ENCODE measurements at places on chromosomes 16 and 17.

- no peak for DNase-seq
These were observed 21.1 kb upstream of the DOC2B start for GRCh38 chr17:202501-202951.

- no peak for DNase-seq
These were observed 9.4 kb upstream of the TMEM88 start for GRCh38 chr17:7845359-7846062.

DNA sequence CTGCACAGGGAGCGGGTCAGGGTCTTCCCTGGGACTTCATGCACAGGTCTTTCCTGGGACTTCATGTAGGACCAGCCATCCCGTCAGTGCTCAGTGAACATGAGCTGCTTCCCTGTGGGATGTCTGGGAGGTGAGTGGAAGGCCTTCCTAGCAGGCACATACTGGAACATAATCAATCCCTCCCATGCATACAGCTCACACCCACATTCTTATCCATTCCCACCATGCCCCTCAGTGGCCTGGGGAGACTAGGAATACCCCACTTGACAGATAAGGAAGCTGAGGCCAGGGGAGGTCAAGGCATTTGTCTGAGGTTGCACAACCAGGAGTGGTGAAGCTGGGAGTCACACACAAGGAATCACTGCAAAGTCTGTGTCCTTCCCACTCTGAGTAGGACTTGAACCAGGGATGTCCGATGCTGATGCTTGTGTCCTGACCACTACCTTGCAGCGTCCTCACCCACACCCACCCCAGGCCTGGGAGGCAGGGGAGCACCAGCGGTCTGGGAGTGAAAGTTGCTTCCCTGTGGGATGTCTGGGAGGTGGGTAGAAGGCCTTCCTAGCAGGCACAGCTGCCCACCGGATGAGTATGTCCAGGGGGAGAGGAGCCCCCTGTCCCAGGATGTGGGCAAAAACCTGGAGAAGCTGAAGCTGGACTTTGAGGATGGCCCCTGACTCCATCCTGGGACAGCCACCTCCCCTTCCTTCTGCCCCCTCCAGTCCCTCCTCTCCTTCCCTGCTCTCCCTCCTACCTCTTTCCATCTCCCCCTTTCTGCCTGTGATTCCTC, 1.0 kb upstream of the NLRC5 start:
- DNase-seq = no peak

DNA sequence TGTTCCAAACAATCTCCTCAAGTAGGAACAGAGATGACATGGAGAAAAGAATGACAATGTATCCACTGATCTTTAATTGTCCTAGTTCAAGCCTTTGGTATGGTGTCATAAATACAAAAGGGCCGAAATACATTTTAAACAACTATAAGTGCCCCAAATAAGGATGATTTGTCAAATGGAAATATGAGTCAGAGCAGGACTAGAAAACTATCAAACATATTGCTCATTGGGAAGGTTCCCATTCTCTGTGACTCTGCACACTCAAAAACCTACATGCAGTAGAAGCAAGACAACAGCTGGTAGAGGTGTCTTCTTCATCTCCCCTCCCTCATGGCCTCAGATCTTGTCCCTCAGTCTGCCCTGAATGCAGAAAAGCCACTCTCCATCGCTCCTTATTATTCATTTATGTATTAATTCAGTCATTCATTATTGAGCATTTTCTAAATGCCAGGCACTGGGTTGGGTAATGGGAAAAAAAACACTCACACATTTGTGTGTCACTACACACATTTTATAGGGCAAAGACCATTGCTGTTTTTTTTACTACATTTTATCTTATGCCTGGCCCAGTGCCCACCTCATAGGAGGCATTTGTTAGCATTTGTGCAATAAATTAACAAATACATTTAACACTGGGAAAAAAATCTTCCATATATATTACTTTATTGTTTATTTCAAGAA, 10.1 kb downstream of the CA10 start:
- no peak for DNase-seq

DNA sequence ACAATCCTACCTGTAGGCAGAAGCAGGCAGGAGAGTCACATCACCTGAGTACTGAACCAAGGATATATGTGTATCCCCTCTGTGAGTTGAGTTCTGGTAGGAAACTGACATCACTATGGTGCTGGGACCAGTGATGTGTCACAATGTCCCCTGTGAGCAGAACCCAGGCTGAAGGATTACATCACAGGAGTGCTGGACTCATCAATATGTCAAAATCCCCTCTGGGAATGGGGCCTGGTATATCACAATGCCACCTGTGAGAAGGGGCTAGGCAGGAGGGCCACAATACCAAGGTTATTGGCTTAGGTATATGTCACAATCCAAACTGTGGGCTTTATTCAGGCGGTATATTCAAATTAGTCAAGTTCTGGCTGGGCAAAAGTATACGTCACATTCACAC, 2098.3 kb downstream of the TP53TG3F start:
- no peak for DNase-seq

All from activated CD8-positive, alpha-beta memory T cell treated with anti-CD3 and anti-CD28 coated beads for 1 hour (primary cell).